ENCODE measurements at places on chromosomes 13 and 19.

DNA sequence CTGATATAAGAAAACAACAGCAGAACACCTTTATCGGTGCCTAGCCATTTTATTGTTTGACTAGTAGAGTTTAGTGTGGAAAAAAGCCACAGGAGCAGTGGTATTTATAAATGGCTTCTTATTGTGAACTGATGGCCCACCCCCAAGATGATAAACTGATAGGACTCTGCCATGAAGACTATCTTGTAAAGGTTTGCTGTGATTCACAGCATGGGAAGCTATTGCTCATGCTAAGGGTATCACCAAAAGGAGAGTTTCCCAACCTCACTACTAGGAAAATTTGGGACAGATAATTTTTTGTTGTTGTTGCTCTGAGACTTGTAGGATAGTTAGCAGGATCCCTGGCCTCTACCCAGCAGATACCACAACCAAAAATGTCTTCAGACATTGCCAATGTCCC lies 12.0 kb upstream of the SLC7A1 start:
- DNase-seq: no peak

DNA sequence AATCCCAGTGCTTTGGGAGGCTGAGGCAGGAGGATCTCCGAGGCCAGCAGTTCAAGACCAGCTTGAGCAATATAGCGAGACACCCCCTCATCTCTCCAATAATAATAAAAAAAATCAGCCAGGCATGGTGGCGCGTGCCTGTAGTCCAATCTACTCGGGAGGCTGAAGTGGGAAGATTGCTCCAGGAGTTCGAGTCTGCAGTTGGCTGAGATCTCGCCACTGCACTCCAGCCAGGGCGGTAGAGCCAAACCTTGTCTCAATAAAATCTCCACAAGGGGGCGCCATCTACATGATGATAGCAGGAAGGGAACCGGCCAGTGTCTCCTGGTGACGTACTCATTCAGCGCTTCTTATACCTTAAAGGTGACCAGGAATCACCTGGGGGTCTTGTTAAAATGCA lies 13.6 kb upstream of the C5AR1 start:
- DNase-seq: no peak

DNA sequence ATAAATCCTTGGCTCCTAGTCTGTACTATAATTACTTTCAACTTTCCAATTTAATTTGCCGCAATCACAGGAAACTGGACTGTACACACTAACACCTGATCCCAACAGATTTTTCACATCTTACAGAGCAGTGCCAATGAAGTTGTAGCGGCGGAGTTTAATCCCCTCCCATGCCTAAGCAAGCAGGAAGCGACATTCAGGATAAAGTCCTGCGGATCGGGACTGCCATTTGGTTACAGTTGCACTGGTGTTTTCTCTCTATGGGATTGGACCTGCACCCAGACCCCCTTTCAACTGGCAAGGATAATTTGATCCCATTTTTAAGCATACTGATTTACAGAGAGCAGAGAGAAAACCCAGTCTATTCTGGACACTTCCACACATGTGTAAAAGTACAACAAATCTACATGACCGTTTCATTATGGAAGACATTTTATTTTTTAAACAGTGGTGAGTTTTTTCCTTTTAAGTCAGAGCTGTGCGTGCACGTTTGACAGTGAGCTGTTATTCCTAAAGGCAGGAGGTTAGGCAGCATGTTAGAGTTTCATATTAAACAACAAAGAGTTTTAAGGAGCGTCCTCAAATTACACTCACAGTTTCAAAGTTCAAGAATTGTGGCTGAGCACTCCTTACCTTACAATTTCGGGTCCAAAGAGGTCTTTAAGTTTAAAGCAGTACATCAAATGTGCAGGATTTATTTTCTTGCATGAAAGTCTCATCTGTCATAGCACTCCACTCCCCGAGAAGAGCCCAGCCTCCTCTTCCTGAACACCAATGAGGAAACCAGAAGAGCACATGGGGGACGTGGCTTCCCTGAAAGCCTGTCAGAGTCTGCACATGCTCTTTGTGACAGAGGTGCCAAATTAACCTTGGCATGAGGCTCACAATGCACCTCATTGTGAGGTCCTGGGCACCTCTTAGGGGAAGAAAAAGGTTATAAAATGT lies 141.6 kb upstream of the RFC3 start:
- DNase-seq: no peak

DNA sequence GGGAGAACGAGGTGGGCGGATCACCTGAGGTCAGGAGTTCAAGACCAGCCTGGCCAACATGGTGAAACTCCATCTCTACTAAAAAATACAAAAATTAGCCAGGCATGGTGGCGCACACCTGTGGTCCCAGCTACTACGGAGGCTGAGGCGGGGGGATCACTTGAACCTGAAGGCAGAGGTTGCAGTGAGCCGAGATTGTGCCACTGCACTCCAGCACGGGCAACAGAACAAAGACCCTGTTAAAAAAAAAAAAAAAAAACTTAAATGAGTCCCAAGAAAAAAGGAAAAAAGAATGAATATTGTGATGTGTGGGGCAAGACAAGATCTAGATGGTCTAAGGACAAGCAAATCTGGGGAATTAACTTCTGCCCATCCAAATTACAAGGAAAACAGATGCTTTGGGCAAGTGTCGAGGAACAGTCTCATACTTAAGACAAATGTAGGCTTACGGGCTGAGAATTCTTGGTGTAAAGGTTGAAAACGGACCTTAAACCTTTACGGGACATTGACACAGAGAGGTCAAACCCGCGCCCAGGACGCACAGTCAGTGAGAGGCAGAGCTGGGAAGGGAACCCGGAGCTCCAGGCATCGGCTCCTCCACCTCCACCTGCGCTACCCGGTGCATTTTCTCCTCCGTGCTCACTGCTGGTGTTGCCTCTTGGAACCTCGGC lies 656 bp upstream of the ZNF324 start:
- DNase-seq: no peak

DNA sequence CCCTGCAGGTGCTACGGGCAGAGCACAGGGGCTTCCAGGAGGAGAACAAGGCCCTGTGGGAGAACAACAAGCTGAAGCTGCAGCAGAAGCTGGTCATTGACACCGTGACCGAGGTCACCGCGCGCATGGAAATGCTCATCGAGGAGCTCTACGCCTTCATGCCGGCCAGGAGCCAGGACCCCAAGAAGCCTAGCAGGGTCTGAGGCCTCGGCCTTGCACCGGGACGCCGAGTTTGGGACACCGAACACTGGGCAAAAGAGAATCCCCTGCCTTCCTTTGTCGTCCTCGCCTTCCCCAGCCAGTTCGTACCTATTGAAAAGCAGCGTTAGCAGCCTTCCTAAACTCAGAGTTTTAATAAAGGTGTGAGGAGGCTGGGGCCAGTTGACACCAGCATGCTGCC lies 12.1 kb downstream of the CBY2 start:
- DNase-seq: no peak

DNA sequence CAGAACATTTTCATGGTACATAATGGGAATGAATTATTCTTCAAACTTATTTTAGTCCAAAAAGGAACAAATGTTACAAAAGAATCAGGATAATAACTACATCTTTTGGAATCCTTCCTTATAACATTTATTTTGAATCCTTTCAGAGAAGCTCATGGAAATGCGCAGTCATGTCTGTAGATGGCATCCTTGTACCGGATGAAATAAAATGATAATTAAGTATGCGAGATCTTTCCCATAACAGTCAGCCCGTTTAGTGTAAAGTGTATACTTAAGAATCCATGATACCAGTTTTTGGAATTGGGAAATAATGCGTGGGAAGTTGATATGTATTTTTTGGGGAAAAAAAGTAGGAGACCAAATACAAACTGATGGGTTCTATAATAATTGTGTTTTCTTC lies 418.8 kb downstream of the GPC5 start:
- DNase-seq: no peak
